ENCODE measurements at places on chromosomes 7 and 10. TPM values are rescaled to one million over a fixed set of nuclear protein-coding genes. Genes with fewer than 3 reads are reported as not detected.

GRCh38 chr10:70493660-70494234 lies 15.2 kb downstream of the PALD1 start:
- DNase-seq: no peak

DNA sequence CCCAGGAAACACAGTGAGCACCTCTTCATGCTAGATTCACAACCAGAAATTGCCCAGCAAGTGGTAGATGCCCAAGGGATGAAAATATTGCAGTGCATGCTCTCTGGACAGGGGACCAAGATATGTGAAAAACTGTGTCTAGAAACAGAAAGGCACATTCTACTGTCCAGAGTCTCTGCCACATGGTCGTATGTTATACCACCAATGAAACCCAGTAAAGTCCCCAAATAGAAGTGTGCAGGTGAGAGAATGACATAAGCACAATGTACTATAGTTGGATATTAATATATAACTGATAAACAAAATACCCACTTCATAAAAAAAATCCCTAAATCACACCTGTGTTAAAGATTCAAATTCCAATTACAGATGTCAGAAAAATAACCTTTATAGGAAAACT lies 43.8 kb downstream of the RASGEF1A start:
- no peak for DNase-seq

DNA sequence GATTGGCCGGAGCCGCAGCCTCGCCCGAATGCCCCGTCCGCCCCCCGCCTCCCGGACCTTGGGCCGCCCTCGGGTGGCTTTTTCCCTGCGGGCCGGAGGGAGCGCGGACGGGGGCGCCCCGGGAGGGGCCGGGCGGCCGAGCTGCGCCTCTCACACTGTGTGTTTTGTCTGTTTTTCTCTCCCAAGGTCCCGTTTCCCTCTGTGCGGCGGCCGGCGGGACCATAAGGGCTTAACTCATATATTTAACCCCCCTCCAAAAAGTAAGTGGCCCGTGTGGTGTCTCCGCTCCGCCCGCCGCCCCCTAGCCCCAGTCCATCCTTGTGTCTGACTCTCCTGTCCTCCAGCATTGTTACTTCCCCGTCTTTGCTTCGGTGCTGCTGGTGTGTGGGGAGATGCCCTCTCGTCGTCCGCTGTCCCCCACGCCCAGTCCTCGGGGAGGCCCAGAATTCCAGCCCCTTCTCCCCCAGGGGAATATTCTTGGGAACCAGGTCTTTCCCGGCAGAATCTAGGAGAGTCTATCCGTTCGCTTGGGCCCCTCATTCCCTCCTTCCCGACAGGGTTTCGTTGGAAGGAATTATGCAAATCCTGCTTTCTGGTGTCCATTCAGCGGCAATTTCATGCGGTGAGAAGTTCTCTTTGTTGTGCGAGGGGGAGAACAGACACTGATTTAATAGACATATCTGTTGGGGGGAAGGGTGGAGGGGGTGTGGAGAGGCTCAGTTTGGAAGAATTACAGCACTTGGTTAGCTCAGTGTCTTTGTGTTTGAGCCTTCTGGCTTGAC lies 1.3 kb downstream of the LCOR start:
- no peak for DNase-seq

Gene PRSS37
- total RNA-seq: not detected

Gene NUTM2B
- not detected for total RNA-seq

DNA sequence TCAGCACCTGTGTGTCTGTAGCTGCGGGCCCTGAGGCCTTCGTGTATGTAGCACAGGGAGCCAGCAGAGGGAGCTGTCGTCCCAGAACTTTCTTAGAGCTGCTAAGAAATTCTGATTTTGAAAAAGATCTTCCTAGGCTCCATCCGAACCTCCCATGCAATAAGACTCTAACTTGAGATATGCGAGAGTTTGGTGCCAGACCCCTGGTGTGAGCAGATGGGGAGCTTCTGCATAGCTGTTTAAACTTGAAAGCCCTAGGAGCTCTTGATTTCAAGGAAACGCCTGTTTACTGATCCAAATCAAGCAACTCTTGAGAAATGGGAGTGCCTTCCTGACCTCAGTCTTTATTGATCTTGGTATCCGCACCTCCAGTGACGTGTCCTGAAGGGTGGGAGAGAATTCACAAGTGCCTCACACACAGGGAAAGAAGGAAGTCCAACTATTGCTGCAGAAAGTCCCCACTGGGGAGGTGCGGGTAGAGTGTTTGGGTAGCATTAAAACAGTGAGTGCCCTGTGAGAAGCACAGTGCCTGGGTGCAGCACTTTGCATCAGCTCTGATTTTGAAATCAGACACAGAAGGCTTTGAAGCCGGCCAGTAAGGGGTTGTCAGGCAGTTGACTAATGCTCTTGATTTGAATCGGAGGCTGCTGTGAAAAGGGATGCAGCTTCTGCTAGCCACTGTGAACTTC lies 66.4 kb upstream of the STRIP2 start:
- peak; percentile 70 for DNase-seq

- DNase-seq: no peak
Measured at GRCh38 chr10:78684947-78685346, 383.8 kb upstream of the ZMIZ1 start.

DNA sequence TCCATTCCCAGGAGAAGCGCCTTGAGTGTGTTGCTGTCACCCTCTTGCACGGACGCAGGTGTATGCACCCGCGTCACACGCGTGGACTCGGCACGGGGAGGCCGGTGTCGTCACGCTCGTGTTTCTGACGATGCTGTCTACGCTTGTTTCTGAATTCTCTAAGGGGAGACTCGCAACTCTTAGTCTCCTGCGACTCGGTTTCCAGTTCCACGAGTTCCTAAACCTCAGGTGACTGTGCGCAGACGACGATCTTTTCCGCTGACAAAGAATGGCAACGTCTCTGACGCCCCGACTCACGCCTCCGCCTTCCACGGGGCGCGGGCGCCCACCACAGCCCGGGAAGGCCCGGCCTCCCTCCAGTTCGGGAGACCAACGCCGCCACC lies 579 bp downstream of the IDI1 start:
- DNase-seq: no peak

Gene MACC1
- total RNA-seq: not detected

Gene HIBADH
- 33.4 TPM for total RNA-seq

GRCh38 chr10:27041196-27041595 lies 59.1 kb downstream of the ANKRD26 start:
- DNase-seq: no peak

- DNase-seq: no peak
Measured at GRCh38 chr7:79610748-79611304, 157.4 kb upstream of the MAGI2 start.

Gene GIMAP8
- not detected for total RNA-seq

Gene LRRD1
- total RNA-seq: 0.10 TPM

DNA sequence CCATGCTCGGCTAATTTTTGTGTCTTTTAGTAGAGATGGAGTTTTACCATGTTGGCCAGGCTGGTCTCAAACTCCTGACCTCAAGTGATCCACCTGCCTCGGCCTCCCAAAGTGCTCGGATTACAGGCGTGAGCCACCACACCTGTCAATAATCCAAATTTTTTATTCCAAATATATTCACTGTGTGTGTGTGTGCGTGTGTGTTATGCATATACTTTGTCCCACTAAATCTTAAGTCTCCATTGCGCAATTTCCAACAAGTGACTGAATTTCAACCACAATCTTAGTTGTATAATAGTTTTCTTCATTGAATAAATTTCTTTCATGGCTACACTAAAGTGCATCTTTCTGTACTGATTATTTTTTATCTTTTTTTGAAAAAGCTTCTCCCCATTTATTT lies 2.7 kb downstream of the KRIT1 start:
- no peak for DNase-seq

Gene CH25H
- total RNA-seq: not detected

- peak; percentile 85 for DNase-seq
Measured at GRCh38 chr10:15627617-15628196, 92.0 kb downstream of the ITGA8 start.

Gene SPDYE5
- not detected for total RNA-seq

- DNase-seq: no peak
Measured at GRCh38 chr7:123557016-123557397, 611 bp downstream of the NDUFA5 start.

DNA sequence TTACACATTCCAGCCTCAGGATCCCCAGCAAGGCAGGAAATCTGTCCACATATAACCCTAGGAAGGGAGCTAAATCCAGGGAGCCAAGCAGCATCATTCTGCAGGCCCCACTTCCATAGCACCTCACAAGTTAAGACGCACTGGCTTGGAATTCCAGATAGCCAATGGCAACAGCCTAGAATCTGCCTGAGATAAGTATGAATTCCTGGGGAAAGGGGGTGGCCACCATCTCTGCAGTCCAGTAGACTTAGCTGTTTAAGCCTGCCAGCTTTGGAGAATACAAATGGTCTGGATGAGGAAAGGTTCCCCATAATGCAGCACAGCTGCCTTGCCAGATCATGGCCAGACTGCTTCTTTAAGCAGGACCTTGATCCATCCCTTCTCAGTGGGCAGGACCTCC lies 179.4 kb upstream of the PRSS1 start:
- no peak for DNase-seq

DNA sequence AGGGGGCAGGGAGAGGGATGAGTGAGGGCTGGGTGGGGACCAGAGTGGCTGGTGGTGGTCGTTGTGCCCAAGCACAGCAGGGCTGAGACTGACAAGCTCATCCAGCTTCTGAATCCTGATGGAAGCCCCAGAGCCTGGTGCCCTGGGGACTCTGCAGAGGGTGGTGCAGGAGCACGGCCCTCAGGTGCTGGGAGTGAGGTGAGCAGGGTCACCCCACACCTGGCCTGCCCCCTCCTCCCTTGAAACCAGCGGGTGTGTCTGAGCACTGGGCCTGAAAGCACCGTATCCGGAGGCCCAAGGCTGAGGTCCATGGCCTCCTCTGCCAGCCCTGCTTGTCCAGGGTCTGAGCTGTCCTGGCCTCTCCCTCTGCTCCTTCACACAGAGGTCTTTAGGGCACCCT lies 218.2 kb downstream of the ZNF248 start:
- no peak for DNase-seq

Gene PRKAR2B
- 14.7 TPM for total RNA-seq

DNA sequence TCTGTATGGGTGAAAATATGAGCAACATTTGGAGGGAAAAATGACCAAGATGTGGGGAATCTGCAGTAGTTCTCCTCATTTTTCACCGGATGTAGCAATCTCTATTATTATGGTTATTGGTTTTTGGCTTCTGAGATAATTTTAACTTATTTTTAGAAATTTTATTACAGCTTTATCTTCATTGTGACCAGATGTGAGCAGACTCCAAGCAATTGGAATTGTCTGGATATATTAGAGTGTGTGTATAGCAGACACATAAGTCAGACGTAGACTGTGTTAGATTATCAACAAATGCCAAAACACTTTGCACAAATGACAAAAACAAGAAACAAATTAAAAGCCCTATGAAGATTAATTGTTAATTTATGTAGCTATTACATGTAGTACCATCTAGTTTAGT lies 249.1 kb downstream of the DNAJB9 start:
- DNase-seq: no peak

Gene COL1A2
- 0.26 TPM for total RNA-seq

DNA sequence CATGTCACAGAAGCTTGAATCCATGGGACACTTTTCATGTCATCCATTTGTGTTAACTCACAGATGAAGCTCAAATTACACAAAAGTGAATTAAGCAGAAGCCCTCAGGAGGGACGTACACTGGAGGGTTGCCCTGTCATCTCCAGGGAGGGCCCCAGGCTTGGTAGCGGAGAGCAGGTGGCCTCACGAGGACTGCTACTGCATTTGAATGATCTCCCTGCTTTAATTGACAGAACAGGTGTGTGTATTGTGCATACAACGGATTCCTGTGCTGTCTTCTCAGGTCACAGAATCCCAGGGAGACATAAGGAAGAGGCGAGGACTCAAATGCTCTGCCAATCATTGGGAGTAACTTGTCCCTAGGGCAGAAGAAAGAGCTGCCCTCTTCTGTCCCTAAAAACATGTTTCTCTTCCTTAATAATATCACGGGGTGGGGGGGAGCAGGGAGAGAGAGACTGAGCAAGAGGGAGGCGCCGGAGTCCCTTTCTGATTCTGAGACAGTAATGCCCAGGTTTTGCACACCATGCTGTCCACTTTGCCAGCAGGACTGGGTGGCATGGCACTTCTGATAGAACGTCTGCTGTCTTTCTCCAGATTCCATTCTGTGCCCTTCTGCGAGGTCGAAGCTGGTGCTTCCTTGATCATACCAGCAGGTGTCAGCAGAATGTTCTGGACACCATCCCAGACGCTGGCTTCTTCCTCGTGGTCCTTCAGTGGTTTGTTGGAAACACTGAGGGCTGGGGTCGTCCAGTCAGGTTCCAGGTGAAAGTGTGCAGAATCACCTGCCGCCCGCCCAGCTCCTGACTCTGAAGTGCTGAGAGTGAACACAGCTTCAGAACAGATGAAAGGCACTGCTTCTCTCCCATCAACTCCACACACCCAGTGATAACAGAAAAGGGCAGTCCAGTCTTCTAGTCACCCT lies 26.2 kb upstream of the RASGEF1A start:
- peak; percentile 20 for DNase-seq

Gene UBE2D1
- 12.1 TPM for total RNA-seq

- DNase-seq: peak; percentile 52
Measured at GRCh38 chr7:127791446-127792189, 139.6 kb downstream of the SND1 start.

DNA sequence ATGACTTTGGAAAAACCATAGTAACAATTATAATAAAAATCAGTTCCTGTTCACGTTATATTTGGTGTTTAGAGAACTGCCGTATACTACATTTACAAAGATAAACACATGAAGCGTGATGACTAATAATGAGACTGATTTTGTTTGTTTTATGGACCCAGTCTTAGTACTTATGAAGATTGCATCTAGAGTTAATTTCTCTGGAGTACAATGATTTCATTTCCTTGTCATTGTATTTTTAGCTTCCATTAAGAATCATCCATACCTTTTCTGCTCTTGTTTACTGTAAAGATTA lies 2.9 kb downstream of the RBM20 start:
- no peak for DNase-seq

DNA sequence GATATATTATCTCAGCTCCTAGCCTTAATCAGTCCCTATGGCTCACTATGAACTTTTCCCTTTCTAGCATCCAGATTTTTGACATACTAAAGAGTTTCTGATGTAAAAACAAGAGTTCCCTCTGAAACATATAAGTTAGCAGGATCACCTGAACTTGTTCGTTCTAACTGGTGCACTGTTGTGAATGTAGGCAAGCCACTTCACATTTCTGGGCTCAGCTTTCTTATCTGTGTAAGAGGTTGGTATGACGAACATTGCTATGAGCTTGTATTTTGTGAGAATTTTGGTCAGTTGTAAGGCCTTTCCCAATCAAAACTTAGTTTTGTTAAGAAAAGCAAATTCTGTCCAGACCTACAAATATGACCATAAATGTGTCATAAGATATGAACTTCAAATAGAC lies 46.1 kb downstream of the MAGI2 start:
- no peak for DNase-seq

Gene VSTM4
- total RNA-seq: 2.7 TPM

Gene TLX1
- not detected for total RNA-seq

- peak; percentile 40 for DNase-seq
Measured at GRCh38 chr7:85773116-85773728, 586.4 kb upstream of the SEMA3D start.

DNA sequence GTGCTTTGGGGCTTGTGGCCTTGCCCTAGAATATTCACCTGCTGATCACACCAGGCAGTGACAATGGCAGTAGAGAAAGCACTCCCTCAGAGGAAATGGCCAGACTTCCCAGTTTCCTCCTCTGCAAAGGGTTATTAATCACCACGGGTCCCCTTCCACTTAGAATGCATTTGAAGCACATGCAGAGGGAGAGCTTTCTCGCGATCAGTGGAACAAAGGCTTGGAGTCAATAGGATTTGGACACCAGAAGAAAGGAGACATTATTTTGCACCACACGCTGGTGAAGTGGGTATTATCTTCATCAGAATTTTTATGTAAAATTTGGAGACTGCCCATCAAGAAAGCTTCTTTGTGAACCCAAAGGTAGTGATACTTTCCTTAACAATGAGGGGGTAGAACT lies 35.4 kb upstream of the INHBA start:
- DNase-seq: no peak

GRCh38 chr10:97572214-97572989 lies at the start of gene ANKRD2:
Gene ANKRD2 (plus strand): TSS chr10:97572779. CDS start chr10:97572789, 10 bp downstream.
- peak; percentile 63 for DNase-seq
